ENCODE measurements at places on chromosomes 16 and 17. TPM values are rescaled to one million over a fixed set of nuclear protein-coding genes. Genes with fewer than 3 reads are reported as not detected.

- peaks cover 18% of the 10 kb centered on the region for H3K4me1 ChIP-seq
- no peak overlapping the region for H3K27ac ChIP-seq
- DNase-seq = no peak
- no peak overlapping the region for H3K4me3 ChIP-seq
Measured at GRCh38 chr16:14513389-14514107, 116.5 kb downstream of the PARN start.

- no peak overlapping the region for H3K27ac ChIP-seq
- no peak overlapping the region for H3K4me3 ChIP-seq
- no peaks in the 10 kb centered on the region for H3K4me1 ChIP-seq
- peaks cover 23% of the 10 kb centered on the region for H3K36me3 ChIP-seq
- DNase-seq = no peak
- no peaks in the 10 kb centered on the region for H3K27me3 ChIP-seq
Measured at GRCh38 chr17:50087912-50088405, 7.2 kb upstream of the PDK2 start.

- no peak overlapping the region for H3K27ac ChIP-seq
- H3K4me3 ChIP-seq = no peak overlapping the region
- H3K4me1 ChIP-seq = peaks cover 12% of the 10 kb centered on the region
- H3K27me3 ChIP-seq = no peaks in the 10 kb centered on the region
- DNase-seq = no peak
Measured at GRCh38 chr16:10988164-10988803, 43.9 kb downstream of the CLEC16A start.

DNA sequence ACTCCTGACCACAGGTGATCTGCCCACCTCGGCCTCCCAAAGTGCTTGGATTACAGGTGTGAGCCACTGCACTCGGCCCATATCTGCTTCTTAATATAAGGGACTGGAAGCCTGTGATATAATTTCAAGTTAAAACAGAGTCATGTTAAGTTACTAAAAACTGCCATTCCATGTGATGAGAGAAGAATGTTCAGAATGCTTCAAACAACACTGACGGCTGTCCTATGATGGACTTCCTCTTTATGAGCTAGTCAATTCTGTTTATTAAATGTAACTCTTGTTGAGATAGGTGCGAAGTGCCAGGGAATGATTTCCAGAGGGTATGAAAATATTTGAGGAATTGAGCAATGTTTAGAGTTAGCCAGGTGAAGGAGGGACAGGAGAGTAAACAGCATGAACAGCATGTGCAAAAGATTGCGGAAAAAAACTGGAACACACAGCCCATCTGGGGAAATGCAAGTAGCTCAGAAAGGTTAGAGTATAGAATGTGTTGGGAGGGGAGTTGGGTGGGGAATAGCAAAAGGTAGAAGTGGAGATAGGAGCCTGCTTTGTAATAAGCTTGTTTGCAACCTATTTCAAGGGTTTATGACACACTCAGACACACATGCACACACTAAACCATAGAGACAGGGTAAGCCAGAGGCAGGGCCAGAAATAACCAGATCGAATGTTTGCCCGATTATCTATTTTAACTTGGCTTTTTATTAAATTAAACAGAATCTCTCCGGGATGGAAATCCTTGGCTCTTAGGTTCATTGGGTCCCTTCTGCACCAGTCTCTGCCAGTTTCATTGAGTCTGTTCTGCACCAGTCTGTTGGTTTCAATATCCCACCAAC lies 135.6 kb upstream of the COX10 start:
- DNase-seq = no peak
- no peaks in the 10 kb centered on the region for H3K36me3 ChIP-seq
- no peak overlapping the region for H3K27ac ChIP-seq

Gene PTRH2
- polyA plus RNA-seq = 17.7 TPM

Data from heart left ventricle (tissue), 16 donors.